ENCODE measurements at places on chromosomes 5 and 9.
A peak's percentile ranks its signal among the peaks of the same experiment; 100 is the strongest.

GRCh38 chr5:55344392-55344992, 36.7 kb downstream of the MTREX start:
- no peak for DNase-seq

DNA sequence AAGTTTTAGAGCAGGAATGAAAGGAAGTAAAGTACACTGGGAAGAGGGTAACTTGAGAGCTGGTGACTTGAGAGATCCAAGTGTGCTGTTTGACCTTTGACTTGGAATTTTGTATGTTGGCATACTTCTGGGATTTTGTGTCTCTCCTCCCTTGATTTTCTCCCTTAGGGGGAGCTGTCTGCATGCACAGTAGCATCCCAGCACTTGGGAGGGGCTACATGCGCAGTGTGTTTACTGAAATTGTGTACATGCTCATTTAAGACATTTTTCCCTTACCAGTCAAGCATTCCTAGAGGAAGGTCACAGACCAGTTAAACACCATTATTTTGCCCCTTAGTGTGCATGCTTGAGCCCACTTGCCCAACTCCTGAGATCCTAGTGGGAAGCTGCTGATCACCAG, 120.1 kb downstream of the ZNF622 start:
- no peak for DNase-seq

GRCh38 chr5:148962761-148963324, 100.0 kb downstream of the SH3TC2 start:
- DNase-seq: no peak

DNA sequence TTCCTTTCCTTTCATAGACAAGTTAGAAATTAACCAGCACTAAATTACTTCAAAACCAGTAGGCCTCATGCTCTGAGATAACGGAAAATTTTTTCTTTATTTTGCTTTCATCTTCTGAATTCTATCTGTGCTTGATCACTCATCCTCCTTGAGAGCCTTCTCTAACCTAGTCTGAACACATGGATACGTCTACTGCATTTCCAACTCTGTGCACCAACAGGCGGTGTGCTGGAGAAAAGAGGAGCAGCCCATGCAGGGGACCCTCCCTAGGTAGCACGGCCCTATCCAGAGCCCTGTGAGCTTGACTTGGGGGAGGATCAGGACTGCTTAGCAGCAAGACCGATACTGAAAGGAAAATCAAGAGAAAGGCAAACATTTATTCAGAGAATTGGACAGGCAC, 149.8 kb downstream of the AUH start:
- DNase-seq: peak; percentile 22

DNA sequence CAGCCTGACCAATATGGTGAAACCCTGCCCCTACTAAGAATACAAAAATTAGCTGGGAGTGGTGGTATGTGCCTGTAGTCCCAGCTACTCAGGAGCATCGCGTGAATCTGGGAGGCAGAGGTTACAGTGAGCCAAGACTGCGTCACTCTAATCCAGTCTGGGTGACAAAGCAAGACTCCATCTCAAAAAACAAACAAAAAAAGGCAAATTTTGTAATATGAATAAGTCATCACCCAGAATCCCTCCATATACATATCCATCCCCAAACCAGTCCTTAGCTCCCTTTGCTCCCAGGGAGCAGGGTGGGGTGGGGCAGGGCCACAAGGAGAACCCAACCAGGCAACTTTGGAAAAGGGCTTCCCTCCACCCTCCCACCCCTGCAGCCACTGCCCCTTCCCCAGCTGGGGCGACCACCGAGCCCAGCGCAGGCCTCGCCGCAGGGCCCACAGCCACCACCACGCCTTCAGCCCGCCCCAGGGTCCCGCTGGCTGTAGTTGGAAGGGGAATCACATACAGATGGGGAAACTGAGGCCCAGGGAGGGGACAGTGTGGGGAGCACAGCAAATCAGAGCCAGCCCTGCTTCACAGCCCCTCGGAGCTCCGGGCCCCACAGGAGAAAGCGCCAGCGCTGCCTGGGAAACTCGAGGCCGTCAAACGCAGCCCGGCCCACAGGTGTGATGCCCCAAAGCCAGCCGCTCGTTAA, 7.8 kb downstream of the NOTCH1 start:
- no peak for DNase-seq

- DNase-seq: no peak
Measured at GRCh38 chr5:52799358-52799982, 11.8 kb downstream of the ITGA1 start.

DNA sequence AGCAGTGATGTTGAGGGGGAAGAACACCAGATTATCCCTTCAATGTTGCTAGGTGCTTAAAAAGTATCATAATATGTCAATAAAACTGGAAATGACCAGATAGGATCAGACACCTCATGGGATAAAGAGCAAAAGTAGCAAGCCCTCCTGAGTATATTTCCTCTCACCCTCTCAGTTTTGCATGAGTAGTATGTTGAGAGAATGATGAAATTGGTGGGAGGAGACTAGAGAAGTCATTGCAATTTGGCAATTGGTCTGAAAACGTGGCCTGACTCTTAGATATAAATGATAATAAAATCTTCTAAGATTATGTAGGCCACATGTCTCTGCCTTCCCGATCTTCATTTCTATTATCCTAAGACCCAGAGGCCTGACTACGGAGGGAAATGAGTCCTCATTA, 151.2 kb upstream of the ARRDC3 start:
- DNase-seq: no peak

- DNase-seq: no peak
Measured at GRCh38 chr9:82531795-82532194, 531.1 kb downstream of the RASEF start.

DNA sequence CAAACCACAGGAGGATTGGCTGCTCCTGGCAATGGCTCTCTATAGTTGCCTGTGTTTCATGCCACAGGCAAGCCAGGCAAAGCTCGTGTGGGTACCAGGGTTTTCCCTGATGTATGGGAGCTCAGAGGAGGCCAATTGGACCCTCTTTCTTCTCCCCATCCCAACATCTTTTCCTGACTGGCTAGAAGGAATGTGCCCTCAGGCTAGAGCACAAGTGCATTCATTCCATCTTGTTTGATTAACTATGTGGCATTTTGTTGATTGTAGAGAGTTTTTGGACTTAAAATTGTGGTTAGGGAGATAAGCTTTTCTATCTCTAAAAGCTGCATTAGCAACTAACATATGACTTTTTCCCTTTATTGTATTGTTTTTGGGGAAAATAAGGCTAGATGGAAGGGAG, 561.3 kb downstream of the PSAT1 start:
- DNase-seq: no peak

GRCh38 chr9:127178686-127179632, 56.5 kb upstream of the ANGPTL2 start:
- no peak for DNase-seq

- no peak for DNase-seq
Measured at GRCh38 chr9:13083366-13083765, 196.1 kb downstream of the MPDZ start.

DNA sequence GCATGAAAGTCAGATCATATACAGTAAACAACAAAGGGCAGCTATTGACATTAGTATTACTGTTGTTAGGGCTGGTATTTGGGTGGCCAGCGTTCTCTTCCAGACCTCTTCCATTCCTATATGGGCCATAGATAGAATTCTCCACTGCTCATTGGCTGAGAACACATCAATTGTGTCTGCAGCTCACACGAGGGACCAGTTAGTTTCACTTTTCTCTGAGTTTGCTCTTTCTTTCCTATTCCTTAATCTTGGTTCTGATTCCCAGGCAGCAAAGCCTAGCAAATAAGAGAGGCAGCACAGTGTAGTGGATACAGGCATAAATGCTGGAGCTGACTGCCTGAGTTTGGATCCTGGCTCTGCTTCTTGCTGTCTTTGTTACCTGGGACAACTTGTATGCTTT, 476.4 kb downstream of the SPOCK1 start:
- no peak for DNase-seq

GRCh38 chr5:39519566-39520231, 94.9 kb upstream of the DAB2 start:
- DNase-seq: no peak

GRCh38 chr5:18491349-18491748, 857.1 kb downstream of the TAF11L14 start:
- no peak for DNase-seq

GRCh38 chr5:140109018-140109758, 4.7 kb upstream of the PURA start:
- DNase-seq: peak; percentile 60

DNA sequence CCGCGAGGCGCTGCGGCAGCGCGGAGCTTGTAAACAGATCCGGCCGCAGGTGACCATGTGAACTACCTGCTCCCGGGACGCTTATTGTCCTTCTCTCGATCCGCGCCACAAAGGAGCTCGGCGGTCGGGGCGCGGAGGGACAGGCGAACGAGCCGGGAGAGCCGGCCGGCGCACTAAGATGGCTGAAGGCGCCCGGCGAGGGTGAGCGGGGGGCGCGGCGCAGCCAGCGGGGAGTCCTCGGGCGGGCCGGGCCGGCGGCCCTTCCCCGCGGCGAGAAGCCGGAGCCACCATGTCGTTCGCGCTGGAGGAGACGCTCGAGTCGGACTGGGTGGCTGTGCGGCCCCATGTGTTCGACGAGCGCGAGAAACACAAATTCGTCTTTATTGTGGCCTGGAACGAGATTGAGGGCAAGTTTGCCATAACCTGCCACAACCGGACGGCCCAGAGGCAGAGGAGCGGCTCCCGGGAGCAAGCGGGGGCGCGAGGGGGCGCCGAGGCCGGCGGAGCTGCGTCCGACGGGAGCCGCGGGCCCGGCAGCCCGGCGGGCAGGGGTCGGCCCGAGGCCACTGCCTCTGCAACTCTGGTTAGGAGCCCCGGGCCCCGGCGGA, 535 bp downstream of the JMY start:
- DNase-seq: no peak

GRCh38 chr5:167936022-167936421, 355.4 kb upstream of the WWC1 start:
- DNase-seq: peak; percentile 33

DNA sequence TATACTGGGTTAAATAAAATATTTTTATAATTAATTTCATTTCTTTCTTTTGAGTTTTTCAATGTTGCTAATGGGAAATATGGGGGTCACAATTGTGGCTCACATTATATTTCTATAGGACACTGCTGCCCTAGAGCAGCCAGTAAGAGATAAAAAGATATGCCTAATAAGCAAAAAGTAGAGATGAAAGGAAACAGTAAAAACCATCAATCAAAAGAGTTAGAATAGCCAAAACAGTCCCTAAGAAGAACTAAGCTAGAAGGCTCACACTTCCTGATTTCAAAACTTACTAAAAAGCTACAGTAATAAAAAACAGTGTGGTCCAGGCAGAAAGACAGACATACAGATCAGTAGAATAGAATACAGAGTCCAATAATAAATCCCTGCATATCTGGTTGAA, 104.4 kb downstream of the FANCC start:
- DNase-seq: no peak

GRCh38 chr9:14693251-14693861, at the start of gene ZDHHC21:
ZDHHC21 (minus strand) TSS chr9:14693432; CDS start chr9:14674340, 19,092 bp downstream.
- DNase-seq: peak; percentile 89

DNA sequence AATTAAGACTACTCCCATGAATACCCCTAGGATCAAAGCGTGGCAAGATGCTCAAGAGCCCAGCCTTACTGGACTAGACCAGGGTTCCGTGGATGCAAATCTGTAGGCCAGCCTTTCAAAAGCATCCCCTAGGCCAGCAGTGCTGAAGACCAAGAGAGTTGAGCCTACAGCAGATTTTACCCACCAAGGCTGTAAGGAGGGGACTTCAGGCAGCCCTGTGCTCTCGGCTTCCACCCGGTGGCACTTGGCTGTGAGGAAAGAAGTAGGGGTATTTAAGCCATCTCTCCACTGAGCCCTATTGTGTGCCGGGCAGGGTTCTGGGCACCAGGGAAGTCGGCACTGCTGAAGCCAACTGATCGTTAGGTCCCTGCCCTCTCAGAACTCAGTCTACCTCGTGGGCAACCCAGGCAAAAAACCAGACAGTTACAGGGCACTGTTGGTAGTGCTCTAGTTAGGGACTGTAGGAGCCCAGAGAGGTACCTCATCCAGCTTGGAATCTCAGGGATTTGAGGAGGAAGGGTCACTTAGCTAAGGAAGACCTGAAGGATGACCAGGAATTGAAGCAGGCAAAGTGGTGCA, 25.5 kb downstream of the TCF7 start:
- DNase-seq: no peak

- DNase-seq: no peak
Measured at GRCh38 chr5:180494510-180495181, 467 bp downstream of the CNOT6 start.

DNA sequence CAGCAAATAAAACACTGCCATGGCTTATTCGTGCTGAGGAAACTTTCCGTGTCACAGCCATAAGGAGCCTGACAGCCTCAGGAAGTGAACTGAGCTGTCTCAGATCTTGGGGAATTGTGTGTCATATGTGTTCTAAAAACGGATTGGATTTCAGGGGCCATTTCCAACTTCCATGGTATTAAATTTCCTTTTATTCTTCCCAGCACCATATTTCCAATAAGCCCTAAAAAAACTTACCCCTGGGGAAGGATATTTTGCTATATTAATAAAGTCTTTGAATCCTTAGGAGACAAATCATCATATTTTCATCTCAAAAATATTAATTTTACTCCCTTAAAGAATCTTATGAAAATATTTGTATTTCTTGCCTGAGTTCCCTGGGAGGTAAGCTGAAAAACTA, 93.9 kb downstream of the LHFPL2 start:
- no peak for DNase-seq

DNA sequence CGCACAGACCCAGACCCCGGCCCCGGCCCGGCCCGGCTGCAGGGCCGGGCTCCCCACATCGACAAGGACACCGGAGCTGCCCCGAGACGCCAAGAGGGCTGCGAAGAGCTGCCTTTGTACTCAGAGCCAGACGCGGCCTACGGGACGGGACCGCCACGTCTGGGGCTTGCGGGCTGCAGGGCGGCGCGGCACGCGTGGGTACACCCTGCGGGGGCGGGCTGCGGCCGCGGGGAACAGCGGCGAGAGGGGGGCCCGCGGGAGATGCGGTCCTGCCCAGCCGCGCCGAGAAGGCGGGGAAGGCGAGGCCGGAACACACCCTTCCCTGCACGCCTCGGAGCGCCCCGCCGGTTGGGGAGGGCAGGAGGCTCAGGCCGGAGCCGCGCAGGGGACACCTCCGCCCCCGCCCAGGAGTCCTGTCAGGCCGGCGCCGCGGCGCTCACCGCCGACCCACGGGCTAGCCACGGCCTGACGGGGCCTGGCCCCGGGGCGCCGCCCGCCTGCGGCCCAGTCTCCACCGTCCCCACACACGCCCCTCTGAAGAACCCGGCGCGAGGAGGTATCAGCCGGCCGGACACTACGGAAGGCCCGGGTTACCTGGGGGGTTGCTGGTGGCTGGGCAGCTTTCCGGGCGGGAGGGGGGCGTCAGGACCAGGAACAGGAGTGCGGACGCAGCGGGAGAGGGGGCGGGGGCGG, 478 bp downstream of the RAB14 start:
- peak; percentile 16 for DNase-seq

- DNase-seq: no peak
Measured at GRCh38 chr5:149304195-149305078, 32.8 kb downstream of the AFAP1L1 start.

- no peak for DNase-seq
Measured at GRCh38 chr5:175335691-175336090, 108.3 kb downstream of the DRD1 start.

DNA sequence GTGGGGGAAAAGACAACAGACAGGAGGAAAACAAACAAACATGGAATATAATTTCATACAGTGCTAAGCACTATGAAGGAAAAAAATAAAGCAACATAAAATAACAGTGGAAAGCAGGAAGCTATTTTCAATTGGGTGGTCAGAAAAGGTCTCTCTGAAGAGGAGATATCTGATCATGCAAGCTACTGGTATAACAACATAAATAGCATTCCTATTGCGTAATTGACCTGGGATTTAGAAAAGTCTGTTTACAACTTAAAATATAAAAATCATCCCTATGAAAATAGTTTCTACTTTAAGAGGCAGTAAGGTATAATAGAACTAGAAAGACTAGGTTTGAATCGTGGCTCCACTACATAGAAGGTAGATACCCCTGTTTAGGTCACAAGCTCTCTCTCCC, 61.4 kb downstream of the FBXW11 start:
- no peak for DNase-seq

Measured in NCI-H526 treated with DMSO at 0.1 percent for 48 hours (cell line).